Activated naive CD4-positive, alpha-beta T cell treated with anti-CD3 and anti-CD28 coated beads for 36 hours (primary cell): ENCODE measurements at places on chromosomes 12 and 14.
A peak's percentile ranks its signal among the peaks of the same experiment; 100 is the strongest.

DNA sequence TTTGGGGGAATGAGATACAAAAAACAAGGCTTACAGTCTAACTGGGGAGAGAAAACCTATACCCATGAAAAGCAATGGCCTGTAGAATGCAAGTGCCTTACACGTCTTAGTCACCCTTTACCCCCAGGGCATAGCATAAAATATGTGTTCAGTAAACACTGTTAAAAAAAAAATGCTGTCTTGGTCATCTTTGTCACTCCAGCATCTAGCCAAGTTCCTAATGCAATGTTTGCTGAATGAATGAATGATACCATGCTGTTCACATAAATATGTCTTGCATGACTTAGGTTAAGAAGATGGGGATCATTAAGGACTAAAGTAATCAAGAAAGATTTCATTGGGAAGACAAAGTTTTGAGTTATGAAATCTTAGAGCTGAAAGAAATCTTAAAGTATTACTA lies 38.5 kb downstream of the PPP2R5E start:
- H3K27ac ChIP-seq = no peak overlapping the region
- H3K4me3 ChIP-seq = no peak overlapping the region
- H3K36me3 ChIP-seq = peaks cover 5% of the 10 kb centered on the region
- DNase-seq = no peak

GRCh38 chr12:102965281-102966155 lies 8.0 kb downstream of the ASCL1 start:
- peaks cover 19% of the 10 kb centered on the region for H3K4me1 ChIP-seq
- no peak overlapping the region for H3K27ac ChIP-seq
- peaks cover 1% of the 10 kb centered on the region for H3K36me3 ChIP-seq
- no peak for DNase-seq

DNA sequence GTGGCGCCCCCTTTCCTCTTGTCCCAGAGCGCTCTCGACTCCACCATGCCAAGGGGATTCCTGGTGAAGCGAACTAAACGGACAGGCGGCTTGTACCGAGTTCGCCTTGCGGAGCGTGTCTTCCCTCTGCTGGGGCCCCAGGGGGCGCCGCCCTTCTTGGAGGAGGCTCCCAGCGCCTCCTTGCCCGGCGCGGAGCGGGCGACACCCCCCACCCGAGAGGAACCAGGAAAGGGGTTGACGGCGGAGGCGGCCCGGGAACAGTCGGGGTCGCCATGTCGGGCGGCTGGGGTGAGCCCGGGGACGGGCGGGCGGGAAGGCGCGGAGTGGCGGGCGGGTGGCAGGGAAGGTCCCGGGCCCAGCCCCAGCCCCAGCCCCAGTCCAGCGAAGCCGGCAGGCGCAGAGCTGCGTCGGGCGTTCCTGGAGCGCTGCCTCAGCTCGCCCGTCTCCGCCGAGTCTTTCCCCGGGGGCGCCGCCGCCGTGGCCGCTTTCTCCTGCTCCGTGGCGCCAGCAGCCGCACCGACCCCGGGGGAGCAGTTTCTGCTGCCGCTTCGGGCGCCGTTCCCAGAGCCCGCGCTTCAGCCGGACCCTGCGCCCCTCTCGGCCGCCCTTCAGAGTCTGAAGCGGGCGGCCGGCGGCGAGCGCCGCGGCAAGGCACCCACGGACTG lies 376 bp downstream of the INSM2 start:
- H3K4me1 ChIP-seq = peaks cover 10% of the 10 kb centered on the region
- peak; percentile 20 for DNase-seq

DNA sequence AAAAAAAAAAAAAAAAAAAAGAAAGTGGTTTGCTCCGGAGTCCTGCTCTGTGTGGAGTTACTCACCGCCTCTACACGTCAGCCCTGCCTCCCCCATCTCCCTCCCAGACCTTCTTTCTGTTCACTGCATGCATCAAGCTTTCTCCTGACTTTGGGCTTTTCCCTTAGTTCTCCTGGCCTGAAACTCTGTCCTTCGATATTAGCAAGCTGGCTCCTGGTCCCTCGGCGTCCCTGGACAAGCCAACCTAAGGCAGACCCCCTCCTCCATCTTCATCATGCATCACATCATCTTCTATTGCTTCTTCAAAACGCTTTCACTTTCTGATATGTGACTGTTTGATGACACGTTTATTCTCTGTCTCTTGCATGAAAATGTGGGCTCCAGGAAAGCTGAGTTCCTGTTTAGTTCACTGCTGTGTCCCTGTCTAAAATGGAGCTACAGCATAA lies 40.6 kb downstream of the SLC15A4 start:
- peak overlapping the region; percentile 60 for H3K4me3 ChIP-seq
- H3K4me1 ChIP-seq = peaks cover 14% of the 10 kb centered on the region
- H3K36me3 ChIP-seq = no peaks in the 10 kb centered on the region
